ENCODE measurements at places on chromosomes 5 and 9.

GRCh38 chr5:178453224-178453623 lies 137.0 kb downstream of the COL23A1 start:
- peak; percentile 22 for DNase-seq

GRCh38 chr5:6907320-6907918 lies 194.2 kb downstream of the TENT4A start:
- DNase-seq: no peak

GRCh38 chr5:35618304-35618636 lies 607 bp downstream of the SPEF2 start:
- DNase-seq: peak; percentile 35

DNA sequence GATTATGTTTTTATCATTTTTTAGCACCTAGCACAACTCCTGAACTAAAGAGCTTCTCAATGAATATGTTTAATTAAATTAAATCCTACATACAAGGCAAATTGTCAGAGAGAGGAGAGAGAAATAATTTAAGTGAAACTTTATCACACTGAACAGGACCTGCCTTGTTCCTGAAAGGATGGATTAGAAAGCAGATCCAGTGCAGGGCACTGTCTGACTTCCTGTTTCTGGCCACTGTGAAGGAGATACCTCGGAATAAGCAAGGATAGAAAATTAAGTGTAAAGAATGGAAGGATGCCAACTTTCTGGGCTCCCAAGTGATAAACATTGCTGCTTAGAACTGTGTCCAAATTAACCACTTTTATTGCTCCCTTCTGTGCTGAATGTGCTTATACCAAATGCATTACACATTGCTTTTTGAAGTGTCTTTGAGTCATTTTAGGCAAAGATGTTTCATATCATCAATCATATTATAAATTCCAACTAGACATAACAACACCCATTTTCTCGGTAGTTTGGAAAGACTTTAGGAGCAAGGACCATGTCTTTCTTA lies 89.1 kb upstream of the SPDL1 start:
- no peak for DNase-seq

DNA sequence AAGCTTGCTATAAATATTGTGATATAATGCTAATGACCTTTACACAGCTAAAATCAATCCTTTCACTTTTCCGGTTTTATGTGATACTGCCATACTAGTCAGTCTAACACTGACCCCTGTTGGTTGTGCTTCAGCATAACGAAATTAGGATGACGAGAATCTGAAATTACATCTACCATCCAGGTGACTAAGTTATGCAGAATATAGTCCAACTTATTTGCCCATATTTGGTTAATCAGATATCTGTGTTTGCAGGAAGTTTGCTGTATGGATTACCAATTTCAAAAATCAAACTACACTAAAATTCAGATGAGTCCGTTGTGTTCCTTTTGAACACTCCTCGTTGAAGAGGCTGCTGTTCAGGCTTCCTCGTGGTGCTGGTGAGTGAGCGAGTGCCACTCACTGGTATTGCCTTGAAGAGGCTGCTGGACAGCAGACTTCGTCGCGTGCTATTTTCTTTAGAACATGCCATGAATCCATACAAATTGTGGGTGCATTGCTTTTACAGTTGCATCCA lies 32.5 kb downstream of the TENT4A start:
- peak; percentile 60 for DNase-seq

- no peak for DNase-seq
Measured at GRCh38 chr5:134410822-134411221, 859 bp downstream of the CDKN2AIPNL start.

DNA sequence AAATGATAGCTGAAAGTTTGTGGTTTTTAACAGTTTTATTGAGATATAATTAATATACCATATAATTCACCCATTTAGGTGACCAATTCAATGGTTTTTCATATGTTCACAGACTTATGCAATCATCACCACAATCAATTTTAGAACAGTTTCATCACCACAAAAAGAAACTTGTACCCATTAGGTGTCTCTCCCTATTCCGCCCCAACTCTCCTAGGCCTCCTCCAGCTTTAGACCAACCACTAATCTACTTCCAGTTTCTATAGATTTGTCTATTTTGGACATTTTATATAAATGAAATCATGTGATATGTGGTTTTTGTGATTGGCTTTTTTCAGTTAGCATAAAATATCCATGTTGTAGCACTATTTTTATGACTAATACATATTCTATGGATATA lies 38.6 kb downstream of the YTHDC2 start:
- DNase-seq: no peak

DNA sequence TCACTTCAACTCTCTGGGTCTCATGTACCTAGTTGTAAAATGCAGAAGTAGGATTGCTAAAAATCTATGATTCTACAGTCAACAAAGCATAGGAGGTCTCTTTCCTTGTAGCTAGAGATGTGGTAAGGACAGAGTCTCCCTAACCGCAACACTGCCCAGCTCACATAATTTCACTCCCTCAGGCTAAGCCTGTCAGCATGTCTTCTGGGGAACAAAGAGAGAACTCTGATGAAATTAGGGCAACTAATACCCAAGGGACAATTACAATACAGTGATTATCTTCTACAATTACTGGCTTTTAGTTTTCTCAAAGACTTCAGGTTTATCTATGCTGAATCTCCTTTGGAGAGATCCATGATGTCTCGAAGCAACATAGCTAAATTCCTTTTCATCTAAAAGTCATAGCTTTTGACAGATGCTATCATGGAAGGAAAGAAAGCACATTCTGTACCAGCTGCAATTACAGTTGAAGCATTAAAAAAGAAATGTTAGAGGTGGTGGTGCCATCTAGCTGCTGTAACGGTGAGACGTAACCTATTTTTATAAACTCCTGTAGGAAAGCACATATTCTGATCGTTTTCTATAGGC lies 141.1 kb upstream of the TARS1 start:
- peak; percentile 61 for DNase-seq

DNA sequence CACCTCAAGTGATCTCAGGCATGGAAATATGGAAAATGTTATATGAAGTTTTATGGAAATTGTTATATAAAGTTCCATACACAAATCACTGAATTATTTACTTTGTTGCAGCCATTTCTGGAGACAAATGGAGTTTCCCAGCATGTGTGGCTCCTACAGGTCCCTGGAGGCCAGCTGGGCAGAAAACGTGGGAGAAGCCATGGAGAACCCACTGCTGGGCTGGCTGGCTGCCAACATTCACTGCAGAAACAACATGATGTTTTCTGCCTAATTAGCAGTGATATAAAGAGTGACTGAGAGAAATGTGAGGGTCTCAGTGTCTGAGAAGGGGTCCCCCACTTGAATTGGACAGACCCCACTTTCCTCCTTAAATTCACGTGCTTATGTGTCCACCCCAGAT lies 208.8 kb upstream of the IRX2 start:
- no peak for DNase-seq

DNA sequence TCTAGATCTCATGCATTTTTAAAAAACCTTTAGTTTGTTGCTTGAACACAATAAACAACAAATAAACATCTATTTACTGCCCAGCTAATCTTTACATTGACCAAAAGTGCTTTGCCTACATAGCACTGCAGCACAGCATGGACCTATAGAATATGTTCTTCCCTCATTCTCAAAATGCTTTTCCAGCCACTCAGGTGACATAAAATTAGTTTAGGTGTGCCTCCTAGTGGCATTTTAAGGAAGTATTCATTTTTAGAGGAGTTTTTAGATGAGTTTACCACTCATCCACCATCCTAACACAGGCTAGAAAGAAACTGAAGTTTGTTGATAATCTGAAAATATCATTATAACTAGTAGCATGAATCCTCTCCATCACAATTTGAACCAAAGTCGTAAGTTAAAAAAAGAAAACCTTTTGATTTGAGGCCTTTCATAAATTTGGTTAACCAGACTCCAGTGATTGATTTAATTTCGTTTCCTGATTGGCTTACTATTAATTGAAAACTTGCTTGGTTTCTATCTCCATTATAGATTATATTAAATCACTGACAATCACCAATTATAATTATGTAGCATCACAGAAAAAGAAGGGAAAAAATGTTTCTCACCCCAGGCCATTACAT lies 12.6 kb downstream of the PLGRKT start:
- DNase-seq: no peak

DNA sequence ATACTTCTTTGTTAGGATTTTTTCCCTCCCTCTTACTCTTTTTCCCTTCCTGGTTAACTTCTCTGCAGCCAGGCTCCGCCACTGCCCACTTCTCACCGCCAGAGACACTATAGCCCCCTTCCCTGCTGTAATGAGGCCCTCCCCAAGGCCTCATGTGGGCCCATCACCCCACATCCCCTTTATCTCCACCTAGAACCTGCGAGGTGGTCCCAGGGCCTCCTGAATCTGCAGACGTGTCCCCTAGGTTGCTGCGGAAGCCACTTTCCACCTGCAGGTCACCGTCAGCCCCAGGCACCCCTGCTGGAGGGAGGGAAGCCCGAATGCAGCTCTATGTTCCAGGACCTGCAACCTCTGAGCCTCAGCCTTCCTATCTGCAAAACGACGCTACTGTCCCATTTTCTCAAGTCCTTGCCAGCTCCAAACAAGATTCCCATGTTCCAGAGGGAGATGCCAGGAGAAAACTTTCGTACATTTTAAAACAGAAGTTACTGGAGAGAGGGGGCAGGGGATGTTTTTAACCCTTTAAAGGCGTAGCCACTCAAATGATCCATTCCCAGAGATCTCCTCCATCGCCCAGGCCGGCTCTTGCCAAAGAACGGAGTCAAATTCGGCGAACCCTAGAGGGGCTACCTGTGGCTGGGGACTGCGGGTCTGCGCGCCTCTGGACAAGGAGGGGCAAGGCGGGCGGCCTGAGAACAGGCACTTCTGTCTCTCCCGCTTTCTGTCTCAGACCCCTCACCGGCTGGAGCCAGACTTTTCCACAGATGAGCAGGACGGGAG lies 929 bp downstream of the SH3PXD2B start:
- no peak for DNase-seq

DNA sequence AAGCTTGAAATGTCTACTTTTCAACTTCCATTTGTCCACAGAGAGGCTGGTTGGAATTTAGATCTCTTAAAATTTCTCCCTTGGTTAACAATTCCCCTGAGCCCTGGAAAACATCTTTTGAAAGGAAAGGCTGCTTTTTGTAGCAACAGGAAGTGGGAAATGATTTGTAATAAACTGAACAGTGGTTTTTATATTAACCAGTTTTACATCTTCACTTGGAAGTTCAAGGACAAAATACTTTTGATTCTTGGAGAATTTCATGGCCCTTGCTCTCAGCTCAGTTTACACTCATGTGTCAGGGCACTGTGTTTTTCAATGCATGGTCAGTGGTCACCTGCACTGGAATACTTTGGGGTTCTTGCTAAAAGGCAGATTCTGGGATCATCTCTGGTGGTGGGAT lies 9.9 kb downstream of the MLANA start:
- no peak for DNase-seq

DNA sequence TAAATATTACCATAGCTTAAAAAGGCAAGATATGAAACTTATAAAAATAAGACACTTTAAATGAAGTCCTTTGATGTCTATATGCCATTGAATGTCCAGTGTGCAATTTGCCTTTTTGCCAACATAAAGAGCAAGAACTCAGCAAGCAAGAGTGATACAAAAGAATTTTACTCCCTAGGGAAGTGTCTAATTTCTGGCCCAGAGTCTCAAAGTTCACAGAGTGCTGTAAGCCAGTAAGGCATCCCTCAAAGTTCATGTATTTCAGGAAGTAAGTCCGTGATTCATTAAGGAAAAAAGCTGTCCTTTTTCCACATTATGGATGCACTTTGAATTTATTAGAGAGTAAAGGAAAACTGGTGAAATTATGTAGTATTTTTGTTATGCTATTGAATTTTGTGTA lies 185.2 kb downstream of the CCDC171 start:
- peak; percentile 1 for DNase-seq

DNA sequence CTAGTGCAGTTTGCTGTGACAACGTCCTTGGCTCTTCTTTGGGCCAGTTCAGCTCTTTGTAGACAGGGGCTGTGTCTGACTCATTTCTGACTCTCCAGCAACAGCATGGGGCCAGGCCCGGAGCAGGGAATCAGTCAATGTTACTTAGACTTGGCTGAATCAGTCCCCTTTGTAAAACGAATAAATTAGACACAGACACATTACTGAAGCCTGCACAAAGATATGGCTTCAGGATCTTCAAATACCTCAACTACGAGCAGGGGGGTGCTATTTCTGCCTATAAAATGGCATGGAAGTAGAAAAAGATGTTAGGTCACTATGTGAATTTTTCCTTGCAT lies 204.7 kb downstream of the TTLL11 start:
- no peak for DNase-seq

DNA sequence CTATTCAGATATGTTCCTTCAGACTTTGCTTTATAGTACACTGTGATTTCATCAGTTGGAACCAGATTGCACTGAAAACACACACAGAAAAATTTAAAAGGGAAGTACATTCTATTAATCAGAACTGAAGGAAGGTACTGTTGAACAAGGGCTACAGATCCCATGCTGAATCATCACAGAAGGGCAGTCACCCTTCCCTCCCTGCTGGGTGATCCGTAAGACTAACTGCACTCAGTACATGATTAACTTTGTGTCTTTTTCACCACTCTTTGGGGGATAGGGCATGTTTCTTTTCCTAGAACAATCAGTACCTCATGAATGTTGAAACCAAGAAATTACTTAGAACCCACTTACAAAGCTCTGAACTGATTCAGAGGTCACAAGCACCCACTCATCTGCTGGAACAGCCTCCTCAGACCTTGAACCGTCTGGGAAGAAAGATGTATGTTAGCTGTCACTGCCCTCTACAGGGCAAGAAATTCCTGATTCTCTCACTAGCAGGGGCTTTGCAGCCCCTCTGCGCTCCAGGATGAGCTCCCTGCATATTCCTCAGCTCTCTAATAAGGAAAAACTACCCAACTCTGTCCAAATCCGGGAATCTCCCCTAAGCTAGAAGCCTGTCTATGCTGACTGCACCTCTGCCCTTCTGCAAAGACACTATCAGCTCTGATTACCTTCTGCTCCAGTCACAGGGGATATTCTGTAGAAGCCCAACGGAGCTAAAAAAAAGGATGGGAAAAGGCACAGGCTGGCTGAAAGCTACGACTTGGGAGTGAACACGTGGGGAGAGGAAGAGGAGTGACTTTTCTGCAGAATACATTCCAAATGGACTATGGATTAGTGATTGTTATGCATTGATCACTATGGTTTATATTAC lies 51.0 kb downstream of the IARS1 start:
- peak; percentile 10 for DNase-seq

- no peak for DNase-seq
Measured at GRCh38 chr5:26666371-26666770, 372.0 kb downstream of the CDH9 start.

- no peak for DNase-seq
Measured at GRCh38 chr5:32088214-32088613, 85.9 kb downstream of the GOLPH3 start.

- DNase-seq: no peak
Measured at GRCh38 chr5:133370036-133370831, 242.1 kb downstream of the FSTL4 start.
